ENCODE measurements at places on chromosomes 1 and 21.

DNA sequence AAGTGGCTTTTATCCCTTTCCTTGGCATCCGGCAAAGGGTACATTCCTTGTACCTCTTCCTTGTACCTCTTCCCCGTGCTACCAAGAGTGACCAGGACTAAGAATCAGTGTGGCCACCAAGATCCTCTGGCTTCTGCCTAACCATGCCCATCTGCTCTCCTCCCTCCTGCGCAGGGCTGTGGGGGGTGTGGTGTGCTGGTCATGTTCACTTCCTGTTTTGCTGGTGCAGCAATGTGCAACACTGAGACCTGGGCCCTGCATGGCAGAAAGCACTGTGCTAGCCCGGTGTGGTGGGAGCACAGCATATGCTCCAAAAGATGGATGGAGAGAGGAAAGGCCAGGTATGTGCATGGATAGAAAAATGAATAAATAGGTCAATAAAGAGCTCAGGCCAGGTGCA lies 33.3 kb upstream of the TENT5C start:
- no peak for DNase-seq

GRCh38 chr1:184443624-184444023 lies 56.8 kb downstream of the C1orf21 start:
- no peak for DNase-seq

- DNase-seq, result no peak
Observed at GRCh38 chr1:37274938-37275631, 199.3 kb upstream of the ZC3H12A start.

GRCh38 chr1:94981575-94981973 lies 54.7 kb upstream of the CNN3 start:
- DNase-seq, result no peak

- no peak for DNase-seq
Observed at GRCh38 chr1:167630568-167631385, 745 bp downstream of the RCSD1 start.

DNA sequence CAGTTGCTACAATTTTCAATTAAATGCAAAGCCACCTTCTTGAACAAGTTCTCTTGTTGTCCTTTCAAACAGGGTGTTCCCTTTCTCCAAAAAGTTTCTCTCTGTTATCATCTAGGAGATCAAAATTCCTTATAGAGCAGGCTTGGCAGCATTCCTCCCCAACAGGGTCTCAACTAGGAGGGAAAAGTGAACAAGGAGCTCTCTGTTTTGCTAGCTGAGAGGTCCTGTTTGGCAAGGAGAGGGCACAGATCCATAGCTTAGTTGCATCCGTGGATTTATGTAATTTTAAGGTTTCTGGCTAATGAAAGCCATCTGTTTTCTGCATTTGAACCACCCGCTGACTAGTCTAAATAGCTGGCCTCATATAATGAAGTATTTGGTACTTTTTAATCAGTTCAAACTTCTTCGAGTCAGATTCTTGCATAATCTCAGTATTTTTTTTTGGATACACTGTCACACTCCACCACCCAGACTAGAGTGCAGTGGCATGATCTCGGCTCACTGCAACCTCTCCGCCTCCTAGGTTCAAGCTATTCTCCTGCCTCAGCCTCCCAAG lies 54.0 kb downstream of the APP start:
- peak; percentile 65 for DNase-seq

GRCh38 chr1:184840596-184840995 lies 85.9 kb upstream of the EDEM3 start:
- no peak for DNase-seq

- no peak for DNase-seq
Observed at GRCh38 chr1:209398313-209398991, 185.1 kb upstream of the CAMK1G start.

DNA sequence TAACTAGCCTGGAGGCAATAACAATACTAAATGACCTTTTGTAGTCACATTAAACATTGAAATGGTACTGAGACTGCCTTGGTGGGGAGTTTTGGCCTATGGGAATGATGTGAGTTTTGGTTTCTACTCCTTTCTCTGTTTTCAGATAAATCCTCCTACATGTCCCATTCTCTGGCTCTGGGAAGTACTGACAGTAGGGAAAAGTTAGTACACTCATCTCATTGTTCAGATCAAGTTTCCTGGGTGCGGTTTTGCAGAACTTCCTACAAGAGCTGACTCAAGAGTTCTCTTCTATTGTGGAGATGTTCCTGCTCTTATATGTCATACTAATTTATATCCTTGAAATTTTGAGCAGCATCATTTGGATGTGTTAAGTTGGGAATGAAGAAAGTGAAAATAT lies 74.2 kb upstream of the MACF1 start:
- DNase-seq, result no peak

DNA sequence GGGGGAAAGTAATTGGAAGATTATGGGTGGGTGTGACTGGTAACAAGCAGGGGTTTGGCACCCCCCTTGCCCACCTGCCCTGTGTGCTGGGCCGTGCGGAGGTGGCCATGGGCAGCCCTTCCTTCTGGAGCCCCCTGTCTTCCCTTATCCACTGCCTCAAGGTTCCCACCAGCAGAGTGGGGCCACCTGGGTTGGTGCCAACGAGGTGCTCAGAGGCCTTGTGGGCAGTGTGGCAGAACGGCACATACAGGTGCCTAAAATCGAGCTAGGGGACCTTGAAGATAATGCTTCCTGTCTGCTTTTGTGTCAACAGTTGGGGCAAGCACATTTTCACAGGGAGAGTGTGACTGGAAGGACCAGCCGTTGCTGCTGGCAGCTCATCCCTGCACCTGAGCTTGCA lies 161.8 kb downstream of the PCBP3 start:
- no peak for DNase-seq

GRCh38 chr1:35637401-35637809 lies 3.9 kb downstream of the PSMB2 start:
- DNase-seq, result no peak

DNA sequence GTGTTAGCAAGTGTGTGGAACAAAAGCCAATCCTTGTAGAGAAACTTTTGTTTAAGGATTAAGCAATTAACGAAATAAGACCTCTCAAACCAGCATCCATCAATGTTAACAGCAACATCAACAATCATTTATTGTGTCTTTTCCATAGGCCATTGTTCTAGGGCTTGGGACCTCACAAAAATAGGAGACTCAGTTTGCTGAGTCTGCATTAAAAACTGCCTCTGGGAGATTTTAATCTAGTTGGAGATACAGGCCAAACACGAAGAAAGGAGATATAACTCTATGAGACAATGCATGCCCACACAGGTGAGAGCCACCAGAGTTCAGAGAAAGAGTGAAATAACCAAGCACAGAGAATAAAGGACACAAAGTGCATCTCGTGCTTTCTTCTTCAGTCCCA lies 14.4 kb upstream of the SELP start:
- DNase-seq, result no peak

- DNase-seq, result no peak
Observed at GRCh38 chr1:203046984-203047630, 20.8 kb downstream of the PPFIA4 start.

DNA sequence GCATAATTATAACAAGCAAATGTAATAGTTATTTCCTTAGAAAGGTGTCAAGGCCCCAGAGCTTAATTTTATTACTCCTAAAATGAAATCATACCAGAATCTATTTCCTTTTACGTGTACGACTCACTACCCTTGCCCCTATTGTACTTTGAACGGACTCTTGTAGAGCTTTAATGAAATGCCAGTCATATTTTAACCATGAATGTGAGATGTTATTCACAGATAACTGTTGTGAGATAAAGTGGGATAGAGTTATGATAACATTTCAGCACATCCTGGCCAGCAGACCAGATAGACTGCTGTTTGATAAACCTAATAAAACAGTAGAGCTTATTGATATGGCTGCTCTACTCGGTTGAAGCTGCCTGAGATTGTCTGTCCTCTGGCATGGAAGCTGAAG lies 500.8 kb upstream of the PBX1 start:
- DNase-seq, result no peak

- DNase-seq, result no peak
Observed at GRCh38 chr1:183597656-183598347, 7.5 kb upstream of the NCF2 start.

GRCh38 chr1:77036560-77036959 lies 169.3 kb downstream of the ST6GALNAC5 start:
- DNase-seq, result no peak

DNA sequence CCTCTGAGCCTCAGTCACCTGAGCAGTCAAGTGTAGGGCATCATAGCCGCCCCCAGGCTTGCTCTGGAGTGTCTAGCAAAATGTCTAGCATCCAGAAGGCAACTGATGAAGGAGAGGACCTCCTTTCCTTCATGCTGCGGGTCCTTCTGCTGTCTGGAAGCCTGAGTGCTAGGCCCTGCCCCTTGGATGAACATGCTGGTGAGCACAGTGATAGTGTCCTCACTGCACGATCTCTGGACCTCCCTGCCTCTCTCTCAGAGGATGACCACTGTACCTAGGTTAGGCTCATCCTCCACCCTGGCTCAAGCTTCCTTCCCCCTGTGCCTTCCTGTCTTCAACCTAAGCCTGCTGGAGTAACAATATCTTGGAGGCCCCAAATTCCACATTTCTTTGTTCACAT lies 128.6 kb downstream of the TENT5C start:
- no peak for DNase-seq

All from hypothalamus (tissue), 51 donors.